ENCODE measurements at places on chromosomes 5 and 9.

DNA sequence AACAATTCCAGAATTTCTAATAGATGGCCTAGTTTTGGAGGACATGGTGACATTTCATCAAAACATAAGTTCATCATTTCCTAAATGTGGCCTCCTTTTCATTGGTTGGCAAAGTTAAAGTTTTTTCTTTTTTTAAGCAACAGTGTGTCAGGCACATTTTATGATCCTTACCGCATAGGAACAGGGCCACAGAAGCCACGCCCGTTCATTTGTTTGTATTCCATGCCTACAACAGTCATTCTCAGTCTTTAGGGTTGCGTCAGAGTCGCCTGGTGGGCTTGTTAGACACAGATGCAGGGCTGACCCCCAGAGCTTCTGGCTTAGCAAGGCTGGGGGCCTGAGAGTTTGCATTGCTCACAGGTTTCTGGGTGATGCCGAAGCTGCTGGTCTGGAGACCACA lies 130.2 kb downstream of the HSD17B3 start:
- no peak for DNase-seq

- no peak for DNase-seq
Observed at GRCh38 chr5:12623408-12623807, 719.2 kb upstream of the CTNND2 start.

- no peak for DNase-seq
Observed at GRCh38 chr9:104682642-104683041, 11.7 kb upstream of the OR13D1 start.

DNA sequence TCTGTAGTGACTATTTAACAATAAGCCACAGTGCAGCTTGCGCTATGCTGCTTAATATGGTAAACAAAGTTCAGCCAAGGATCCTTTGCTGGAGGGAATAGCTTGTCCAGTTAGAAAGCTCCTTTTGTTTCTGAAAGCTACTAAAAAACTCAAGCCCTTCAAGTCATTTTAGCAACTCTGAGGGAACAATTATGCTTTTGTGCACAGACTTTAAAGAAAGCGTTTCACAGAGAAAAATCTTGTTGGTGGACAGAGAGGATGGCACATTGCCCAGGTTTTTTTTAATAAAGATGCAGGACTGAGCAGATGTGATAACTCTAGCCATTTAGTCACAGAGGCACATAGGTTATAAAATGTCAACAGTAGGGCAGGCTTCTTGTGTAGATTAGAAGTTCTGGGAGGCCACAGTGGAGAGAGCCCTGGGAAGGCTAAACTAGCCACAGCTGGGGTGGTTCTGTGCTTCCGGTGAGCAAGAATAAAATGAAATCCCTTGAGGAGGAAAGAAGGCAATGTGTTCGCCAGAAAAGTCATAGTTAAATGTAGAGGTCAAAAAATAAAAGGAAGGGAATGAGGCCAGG lies 63.4 kb downstream of the ALDH7A1 start:
- DNase-seq: no peak

GRCh38 chr5:165202519-165202910 lies 1697.1 kb downstream of the MAT2B start:
- DNase-seq: no peak

GRCh38 chr5:141701360-141702119 lies 19.5 kb upstream of the ARAP3 start:
- peak; percentile 54 for DNase-seq

Measured in T-helper 2 cell (primary cell).